ENCODE measurements at places on chromosomes 5 and 9.

DNA sequence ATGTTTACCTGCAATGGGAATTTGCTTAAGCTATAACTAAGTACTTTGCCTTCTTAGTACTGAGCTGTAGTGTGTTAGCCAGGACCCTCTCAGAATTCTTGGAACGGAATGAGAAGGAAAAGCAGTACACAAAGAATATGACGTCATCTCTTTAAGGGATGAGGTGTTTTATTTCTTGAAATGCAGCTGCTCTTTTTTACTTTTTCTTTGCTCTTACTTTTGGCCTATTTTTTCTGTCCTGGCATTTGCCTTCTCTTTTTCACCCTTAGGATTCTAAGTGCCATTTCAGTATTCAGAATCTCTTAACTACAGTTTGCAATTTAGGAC lies 10.1 kb downstream of the KIF2A start:
- DNase-seq: no peak

- DNase-seq: no peak
These were observed 1.2 kb downstream of the INVS start for GRCh38 chr9:100100146-100100667.

DNA sequence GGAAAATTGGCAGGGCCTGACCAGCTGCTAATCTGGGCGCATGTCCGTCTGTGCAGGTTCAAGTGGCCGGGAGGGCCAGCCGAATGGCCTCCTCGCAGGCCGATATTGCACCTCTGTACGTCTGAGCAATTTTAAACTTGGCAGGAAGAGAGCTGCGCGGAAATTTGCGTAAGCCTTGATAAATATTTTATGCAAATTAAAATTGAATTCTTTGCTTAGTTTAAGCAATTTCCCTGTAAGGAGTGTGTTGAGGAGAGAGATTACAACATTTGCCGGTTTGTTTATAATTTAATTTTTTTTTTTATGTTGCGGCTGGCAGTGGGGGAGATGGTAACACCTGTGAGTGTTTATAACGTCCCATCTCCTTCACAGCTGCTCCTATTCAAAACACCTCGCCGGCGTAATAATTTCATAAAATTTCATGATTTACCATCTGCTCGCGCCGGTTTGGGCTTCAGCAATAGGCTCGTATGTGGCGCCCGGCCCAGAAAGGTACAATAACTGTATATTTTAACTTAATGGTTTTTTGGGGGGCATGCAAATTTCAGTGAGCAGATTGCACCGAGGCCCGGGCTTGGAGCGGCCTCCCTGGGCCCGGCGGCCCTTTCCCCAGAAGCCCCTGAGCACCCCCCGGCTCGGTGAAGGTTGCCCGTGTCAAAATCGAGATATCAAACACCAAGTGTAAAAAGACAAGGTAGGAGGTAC lies 269.4 kb upstream of the MVB12B start:
- DNase-seq: peak; percentile 64

DNA sequence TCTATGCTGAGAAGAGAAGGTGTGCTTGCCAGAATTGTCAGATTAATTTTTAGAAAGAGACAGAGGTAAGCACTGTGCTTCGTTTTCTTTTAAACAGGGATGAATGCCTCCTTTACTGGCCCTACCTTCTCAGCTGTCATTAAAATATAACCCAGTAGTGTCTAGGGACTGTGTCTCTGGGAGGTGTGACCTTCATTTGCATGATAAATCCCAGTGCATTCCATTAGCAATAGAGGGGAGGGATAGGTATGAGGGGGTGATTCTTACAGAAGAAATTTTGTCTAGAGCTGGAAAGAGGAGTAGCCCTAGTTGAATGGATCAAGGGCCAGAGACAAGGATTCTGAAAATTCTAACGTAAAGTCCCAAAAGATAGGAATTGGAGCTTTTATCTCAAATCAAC lies 351.5 kb downstream of the BNC2 start:
- DNase-seq: no peak

DNA sequence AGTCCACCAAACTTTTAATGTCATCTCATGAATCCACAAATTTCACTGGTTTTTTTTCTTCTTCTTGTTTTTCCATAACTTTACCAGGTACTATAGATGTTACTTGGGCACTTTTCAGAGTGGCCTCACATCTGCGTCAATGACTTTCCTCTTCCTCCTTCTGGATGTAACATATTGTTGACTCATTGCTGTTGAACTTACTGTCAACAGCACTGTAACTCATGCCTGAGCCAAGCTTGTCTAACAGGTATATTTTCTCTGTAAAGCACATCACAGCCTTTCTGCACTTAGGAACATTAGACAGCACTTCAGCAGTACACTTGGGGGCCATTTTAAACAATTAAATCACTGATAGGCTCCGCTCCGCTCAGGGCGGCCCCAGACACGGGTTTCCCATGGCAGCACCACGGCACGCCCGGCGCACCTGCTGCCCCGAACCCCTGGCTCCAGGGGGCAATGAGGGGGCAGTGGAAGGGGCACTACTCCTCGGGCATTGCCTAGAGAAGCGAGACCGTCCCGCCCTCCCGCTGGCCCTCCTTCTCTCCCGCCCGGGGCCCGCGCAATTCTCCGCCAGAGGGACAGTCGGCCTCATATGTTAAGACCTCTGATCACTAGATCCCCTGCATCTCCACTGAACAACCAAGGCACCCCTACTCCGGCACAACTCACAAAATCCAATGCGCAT lies 41.9 kb upstream of the SPATA31C2 start:
- no peak for DNase-seq

GRCh38 chr5:143399616-143400540 lies 3.6 kb downstream of the NR3C1 start:
- no peak for DNase-seq

DNA sequence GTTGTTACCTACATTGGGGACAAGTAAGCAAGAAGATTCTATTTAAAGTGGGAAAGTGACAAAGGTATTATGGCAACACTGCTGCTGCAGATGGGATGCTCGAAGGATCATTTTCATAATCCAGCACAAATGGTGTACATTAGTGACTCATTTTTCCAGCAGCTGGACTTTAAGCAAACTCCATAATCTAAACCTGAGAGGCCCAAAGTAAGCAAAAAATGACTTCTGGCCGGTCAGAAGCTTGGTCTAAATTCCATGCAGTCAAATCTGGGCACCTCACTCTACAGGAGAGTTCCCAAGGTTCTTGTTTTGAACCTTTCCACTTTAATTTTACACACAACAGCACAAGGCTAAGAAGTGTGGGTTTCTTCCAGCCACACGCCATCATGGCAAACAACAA lies 43.6 kb upstream of the TRAF1 start:
- DNase-seq: no peak

DNA sequence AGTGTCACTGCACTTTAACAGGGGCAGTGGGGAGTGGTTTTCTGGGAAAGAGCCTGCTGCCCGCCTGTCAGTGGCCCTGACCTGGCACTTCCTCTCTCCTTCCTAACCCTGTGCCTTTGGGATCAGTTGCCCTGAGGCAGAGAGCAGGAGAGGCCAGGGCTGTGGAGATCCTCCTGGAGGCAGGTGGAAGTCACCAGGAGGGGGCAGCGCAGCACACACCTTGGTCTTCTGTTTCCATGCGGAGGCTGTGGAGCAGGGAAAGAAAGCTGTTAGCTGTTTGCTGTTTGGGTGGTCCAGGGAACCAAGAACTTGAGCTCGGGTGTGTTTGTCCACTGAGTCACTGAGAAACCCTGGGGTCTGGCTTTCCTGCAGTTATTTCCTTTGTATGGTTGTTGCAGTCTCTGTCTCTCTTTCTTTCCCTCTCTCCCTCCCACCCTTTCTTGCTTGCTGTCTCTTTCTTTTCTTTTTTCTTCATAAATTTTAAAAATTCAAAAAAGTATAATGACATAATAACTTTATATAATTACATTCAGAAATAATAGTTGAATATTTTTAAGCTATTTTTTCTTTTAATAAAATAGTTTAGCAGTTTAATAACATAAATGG lies 28.1 kb downstream of the NTRK2 start:
- DNase-seq: peak; percentile 28

- DNase-seq: no peak
These were observed 812.1 kb downstream of the EFNA5 start for GRCh38 chr5:106858616-106859015.

- no peak for DNase-seq
These were observed 10.9 kb downstream of the LHX2 start for GRCh38 chr9:124022201-124023121.

- DNase-seq: no peak
These were observed 129.5 kb downstream of the NIPBL start for GRCh38 chr5:37005946-37006540.

GRCh38 chr9:88164850-88165249 lies 26.6 kb upstream of the SPATA31C2 start:
- DNase-seq: no peak

DNA sequence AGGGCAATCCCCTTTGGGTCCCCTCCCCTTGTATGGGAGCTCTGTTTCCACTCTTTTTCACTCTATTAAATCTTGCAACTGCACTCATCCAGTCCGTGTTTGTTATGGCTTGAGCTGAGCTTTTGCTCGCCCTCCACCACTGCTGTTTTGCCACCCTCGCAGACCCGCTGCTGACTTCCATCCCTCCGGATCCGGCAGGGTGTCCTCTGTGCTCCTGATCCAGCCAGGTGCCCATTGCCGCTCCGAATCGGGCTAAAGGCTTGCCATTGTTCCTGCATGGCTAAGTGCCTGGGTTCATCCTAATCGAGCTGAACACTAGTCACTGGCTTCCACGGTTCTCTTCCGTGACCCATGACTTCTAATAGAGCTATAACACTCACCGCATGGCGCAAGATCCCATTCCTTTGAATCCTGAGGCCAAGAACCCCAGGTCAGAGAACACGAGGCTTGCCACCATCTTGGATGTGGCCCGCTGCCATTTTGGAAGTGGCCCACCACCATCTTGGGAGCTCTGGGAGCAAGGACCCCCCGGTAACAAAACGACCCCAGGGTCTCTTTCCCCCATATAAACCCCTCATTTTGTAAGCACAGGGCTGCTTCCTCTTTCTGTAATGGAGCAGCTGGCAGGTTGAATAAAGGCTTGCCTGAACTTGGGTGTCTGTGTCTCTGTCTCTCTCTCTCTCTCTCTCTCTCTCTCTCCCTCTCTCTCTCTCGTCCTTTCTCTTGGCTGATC lies 1166.2 kb downstream of the TAF11L14 start:
- no peak for DNase-seq

- peak; percentile 13 for DNase-seq
These were observed 76.7 kb upstream of the IER5L start for GRCh38 chr9:129254566-129255287.

- no peak for DNase-seq
These were observed 48.4 kb upstream of the EPB41L4A start for GRCh38 chr5:112467485-112467884.

DNA sequence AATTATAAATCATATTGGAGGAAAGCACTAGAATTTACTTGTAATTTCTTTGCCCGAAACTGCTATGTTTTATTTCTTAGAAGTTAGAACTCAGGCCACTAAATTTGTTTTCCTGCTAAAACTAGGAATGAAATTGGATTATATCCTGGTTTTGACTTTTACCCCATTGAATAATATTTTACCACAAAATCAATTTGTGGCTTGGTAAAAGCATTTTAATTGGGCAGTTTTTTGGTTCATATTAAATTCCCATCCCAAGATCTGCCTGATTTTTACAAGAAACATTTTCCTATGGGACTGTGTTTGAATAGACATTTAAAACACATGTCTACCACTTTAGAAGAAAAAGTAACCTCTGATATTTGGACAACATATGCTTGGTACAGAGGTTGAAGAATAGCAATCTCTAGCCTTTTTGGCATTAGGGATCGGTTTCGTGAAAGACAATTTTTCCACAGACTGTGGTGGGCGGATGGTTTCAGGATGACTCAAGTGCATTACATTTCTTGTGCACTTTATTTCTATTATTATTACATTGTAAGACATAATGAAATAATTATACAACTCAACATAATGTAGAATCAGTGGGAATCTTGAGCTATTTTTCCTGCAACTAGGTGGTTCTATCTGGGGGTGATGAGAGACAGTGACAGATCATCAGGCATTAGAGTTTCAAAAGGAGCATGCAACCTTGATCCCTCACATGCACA lies 565.6 kb downstream of the PRR16 start:
- no peak for DNase-seq

DNA sequence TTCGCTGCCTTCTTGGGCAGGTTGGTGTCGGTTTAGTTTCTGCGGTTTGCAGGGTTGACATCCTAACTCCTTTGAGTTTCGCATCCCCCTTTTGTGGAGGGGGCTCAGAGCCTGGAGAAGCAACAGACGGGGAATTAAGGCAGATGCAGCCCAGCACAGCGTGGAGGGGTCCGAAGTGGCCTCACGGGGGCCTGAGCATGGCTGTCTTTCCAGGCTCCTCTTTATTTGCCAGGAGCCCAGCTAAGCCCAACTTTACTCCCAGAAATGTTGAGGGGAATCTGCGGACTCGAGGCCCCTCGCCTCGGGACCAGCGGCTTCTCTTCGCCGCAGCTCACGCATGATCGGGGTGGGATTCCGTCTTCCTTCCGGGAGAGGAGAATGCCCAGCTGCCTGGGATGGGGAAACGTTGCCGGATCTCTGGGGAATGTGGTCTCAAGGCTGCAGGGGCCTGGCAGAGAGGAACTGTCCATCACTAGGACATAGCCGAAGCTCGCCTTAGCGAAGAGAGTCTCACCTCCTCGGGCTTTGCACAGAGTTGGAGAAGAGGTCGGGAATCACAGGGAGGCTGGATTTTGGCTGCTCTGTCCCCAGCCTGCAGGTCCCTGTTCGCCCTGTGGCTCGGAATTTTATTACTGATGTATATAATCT lies 1.3 kb downstream of the RAI14 start:
- no peak for DNase-seq

- no peak for DNase-seq
These were observed 109.6 kb upstream of the RPS23 start for GRCh38 chr5:82387819-82388166.

GRCh38 chr5:167036585-167036984 lies 1254.9 kb upstream of the WWC1 start:
- no peak for DNase-seq

GRCh38 chr5:72191404-72191803 lies 84.1 kb downstream of the MAP1B start:
- DNase-seq: no peak

DNA sequence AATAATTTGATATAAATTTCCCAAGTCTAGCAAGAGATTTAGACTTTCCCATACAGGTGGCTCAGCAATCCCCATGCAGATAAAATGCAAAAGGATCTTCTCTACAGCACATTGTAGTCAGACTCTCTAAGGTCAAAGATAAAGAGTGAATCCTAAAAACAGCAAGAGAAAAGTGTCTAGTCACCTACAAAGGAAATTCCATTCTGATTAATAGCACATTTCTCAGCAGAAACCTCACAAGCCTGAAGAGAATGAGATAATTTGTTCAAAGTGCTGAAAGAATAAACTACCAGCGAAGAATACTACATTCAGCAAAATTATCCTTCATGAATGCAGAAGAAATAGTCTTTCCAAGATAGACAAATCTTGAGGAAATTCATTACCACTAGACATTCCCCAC lies 493.3 kb downstream of the PRELID2 start:
- no peak for DNase-seq

- DNase-seq: no peak
These were observed 35.6 kb downstream of the ERP44 start for GRCh38 chr9:100063185-100063584.

DNA sequence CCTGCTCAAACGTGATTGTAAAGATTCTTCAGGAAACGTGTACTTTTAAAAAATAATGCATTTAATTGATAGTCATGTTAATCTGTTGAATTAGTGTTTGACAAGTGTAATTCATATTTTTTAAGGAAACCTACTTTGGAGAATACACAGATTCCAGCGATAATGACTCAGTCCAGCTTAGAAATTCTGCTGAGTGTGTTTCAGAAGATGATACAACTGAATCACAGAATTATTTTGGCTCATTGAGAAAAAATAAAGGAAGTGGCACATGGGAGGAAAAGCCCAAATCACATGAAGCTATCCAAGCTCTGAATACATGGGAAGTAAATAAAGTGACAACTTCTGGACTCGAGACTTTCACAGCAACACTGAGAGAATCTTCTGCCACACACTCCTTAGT lies 37.8 kb downstream of the ICE1 start:
- no peak for DNase-seq

GRCh38 chr9:127634021-127634420 lies 21.9 kb downstream of the STXBP1 start:
- no peak for DNase-seq
